Mucosa of descending colon (tissue), 3 donors: ENCODE measurements at places on chromosomes 2 and 18. TPM values are rescaled to one million over a fixed set of nuclear protein-coding genes. Genes with fewer than 3 reads are reported as not detected.

GRCh38 chr2:237316339-237316738 is 97.6 kb downstream of the COL6A3 start:
- no peak for DNase-seq

GRCh38 chr2:44927985-44928482 is 13.5 kb upstream of the SIX3 start:
- no peak for DNase-seq

GRCh38 chr2:113136828-113137775 is 9.7 kb downstream of the IL1RN start:
- DNase-seq, result peak; percentile 86

- DNase-seq, result no peak
These were observed 68.3 kb upstream of the ZNF397 start for GRCh38 chr18:35172451-35173035.

GRCh38 chr2:170369894-170370293 is 191.9 kb downstream of the MYO3B start:
- DNase-seq, result no peak

- no peak for DNase-seq
These were observed 93.1 kb downstream of the MDH1 start for GRCh38 chr2:63681896-63682295.

CNTNAP5 gene
- total RNA-seq, result not detected

KCNE4 gene
- 5.8 TPM for total RNA-seq
